ENCODE measurements at places on chromosomes 4 and X. TPM values are rescaled to one million over a fixed set of nuclear protein-coding genes. Genes with fewer than 3 reads are reported as not detected.

GRCh38 chrX:119407681-119408080, 8.5 kb downstream of the SLC25A43 start:
- no peaks in the 10 kb centered on the region for H3K36me3 ChIP-seq
- H3K4me3 ChIP-seq: no peak overlapping the region
- no peak for DNase-seq

GRCh38 chr4:125346616-125347015, 31.9 kb downstream of the FAT4 start:
- H3K27ac ChIP-seq: no peak overlapping the region
- H3K4me1 ChIP-seq: no peaks in the 10 kb centered on the region
- no peak for DNase-seq
- H3K4me3 ChIP-seq: no peak overlapping the region

- H3K36me3 ChIP-seq: no peaks in the 10 kb centered on the region
- peaks cover 4% of the 10 kb centered on the region for H3K4me1 ChIP-seq
- no peak overlapping the region for H3K4me3 ChIP-seq
These were observed 799.6 kb upstream of the DIAPH2 start for GRCh38 chrX:95885074-95885473.

DNA sequence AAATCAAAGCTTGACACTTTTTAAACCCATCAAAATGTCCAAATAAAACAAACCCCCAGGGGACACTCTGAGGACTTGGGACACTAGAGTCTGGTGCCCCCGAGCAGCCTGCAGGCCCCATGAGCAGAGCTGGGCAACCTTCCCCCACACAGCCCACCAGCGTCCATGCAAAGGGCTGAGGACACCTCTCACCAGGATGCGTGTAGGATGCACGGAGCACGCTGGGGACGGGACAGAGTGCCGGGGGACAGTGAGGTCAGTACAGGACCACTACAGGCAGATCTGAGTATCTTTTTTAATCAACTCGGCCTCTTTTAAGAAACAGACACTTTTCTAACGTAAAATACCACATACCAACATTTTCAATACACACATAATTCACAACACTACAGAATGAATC, 6.9 kb downstream of the GAK start:
- no peaks in the 10 kb centered on the region for H3K36me3 ChIP-seq
- no peaks in the 10 kb centered on the region for H3K4me1 ChIP-seq
- no peak for DNase-seq

DNA sequence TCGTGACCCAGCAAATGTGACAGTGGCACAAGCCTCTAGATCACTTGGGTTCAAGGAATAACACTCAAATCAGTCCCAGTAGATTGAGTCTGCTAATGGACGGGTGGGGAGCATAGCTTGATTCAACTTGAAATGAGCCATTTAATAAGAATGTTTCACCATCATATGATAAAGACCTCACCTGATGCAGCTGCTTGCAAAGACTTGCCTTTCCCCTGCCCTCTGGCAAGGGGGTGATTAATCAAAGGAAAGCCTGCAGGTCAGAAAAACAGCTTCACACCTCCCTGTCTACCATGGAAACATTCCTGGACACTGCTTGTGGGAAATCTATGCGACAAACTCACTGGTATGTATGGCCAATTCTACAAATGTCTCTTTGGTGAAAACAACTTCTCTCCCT, 54.5 kb downstream of the CD99L2 start:
- H3K36me3 ChIP-seq: no peaks in the 10 kb centered on the region
- no peaks in the 10 kb centered on the region for H3K4me1 ChIP-seq
- no peak overlapping the region for H3K4me3 ChIP-seq
- no peak for DNase-seq
- no peaks in the 10 kb centered on the region for H3K27me3 ChIP-seq
- H3K27ac ChIP-seq: no peak overlapping the region

- H3K27ac ChIP-seq: no peak overlapping the region
- H3K27me3 ChIP-seq: no peaks in the 10 kb centered on the region
- no peak overlapping the region for H3K4me3 ChIP-seq
- no peaks in the 10 kb centered on the region for H3K36me3 ChIP-seq
These were observed 138.7 kb downstream of the PDGFC start for GRCh38 chr4:156832886-156833285.

- DNase-seq: peak; percentile 36
- peaks cover 1% of the 10 kb centered on the region for H3K4me1 ChIP-seq
- no peak overlapping the region for H3K27ac ChIP-seq
- no peak overlapping the region for H3K4me3 ChIP-seq
These were observed 29.9 kb downstream of the TBL1X start for GRCh38 chrX:9494771-9495170.

- no peak overlapping the region for H3K4me3 ChIP-seq
- no peaks in the 10 kb centered on the region for H3K27me3 ChIP-seq
- no peaks in the 10 kb centered on the region for H3K36me3 ChIP-seq
- DNase-seq: no peak
- H3K4me1 ChIP-seq: no peaks in the 10 kb centered on the region
- no peak overlapping the region for H3K27ac ChIP-seq
These were observed 667.5 kb downstream of the GRXCR1 start for GRCh38 chr4:43560047-43560446.

GRCh38 chr4:129098531-129099001, 2.6 kb downstream of the C4orf33 start:
- no peak overlapping the region for H3K27ac ChIP-seq
- DNase-seq: no peak
- H3K27me3 ChIP-seq: no peaks in the 10 kb centered on the region
- H3K36me3 ChIP-seq: no peaks in the 10 kb centered on the region
- H3K4me1 ChIP-seq: no peaks in the 10 kb centered on the region

DNA sequence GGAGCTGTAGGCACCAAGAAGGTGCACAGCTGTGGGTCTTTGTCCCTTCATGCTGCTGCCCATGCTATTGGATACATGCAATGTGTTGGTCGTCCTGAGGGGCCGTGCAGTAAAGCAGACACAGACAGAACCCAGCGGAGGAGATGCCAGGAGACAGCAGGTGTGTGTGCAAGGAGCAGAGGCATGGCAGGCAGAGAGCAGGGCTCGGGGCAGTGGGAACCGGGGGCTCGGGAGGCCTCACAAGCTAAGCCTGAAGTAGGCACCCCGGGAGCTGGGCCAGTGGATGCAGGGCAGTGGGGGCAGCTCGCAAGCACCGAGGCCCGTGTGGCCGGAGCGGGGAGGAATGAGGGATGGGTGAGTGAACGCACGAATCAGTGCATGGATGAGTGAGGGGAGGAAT, 13.2 kb downstream of the HTRA3 start:
- H3K36me3 ChIP-seq: no peaks in the 10 kb centered on the region
- H3K4me3 ChIP-seq: no peak overlapping the region
- peaks cover 20% of the 10 kb centered on the region for H3K4me1 ChIP-seq
- no peaks in the 10 kb centered on the region for H3K27me3 ChIP-seq
- no peak for DNase-seq

DNA sequence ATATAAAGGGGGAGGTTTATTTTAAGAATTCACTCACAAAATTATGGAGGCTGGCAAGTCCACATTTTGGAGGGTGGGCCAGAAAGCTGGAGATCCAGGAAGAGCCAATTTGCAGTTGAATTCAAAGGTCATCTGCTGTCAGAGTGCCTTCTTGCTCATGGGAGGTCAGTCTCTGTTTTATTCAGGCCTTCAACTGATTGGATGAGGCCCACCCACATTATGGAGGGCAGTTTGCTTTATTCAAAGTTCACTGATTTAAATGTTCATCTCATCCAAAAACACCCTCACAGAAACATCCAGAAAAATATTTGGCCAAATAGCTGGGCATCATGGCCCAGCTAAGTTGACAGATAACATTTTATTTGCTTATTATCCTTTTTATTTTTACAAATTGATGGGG, 59.5 kb downstream of the SEPSECS start:
- no peaks in the 10 kb centered on the region for H3K36me3 ChIP-seq
- peaks cover 11% of the 10 kb centered on the region for H3K4me1 ChIP-seq
- no peak for DNase-seq
- H3K27me3 ChIP-seq: no peaks in the 10 kb centered on the region
- H3K27ac ChIP-seq: no peak overlapping the region
- H3K4me3 ChIP-seq: no peak overlapping the region

DNA sequence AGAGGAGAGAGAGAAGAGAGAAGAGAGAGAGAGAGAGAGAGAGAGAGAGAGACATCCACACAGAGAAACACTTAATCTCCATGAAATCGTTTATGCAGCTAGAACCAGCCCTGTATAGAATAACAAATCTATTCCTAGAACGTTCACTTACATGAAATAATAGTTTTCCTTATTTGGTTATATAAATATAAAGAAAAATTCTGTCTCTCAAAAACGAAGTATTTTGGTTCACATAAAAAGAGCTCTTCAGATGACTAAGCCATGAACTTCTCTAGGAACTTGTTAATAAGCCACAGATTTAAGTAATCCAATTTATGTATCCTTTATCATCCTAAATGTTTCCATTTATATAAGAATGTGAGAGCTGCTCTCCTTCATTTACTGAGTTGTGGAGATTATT, 1315.1 kb upstream of the PCDH7 start:
- no peaks in the 10 kb centered on the region for H3K4me1 ChIP-seq
- no peaks in the 10 kb centered on the region for H3K36me3 ChIP-seq
- DNase-seq: no peak
- no peak overlapping the region for H3K4me3 ChIP-seq

- no peaks in the 10 kb centered on the region for H3K36me3 ChIP-seq
- no peak for DNase-seq
- H3K4me3 ChIP-seq: no peak overlapping the region
- H3K27ac ChIP-seq: no peak overlapping the region
- no peaks in the 10 kb centered on the region for H3K4me1 ChIP-seq
- no peaks in the 10 kb centered on the region for H3K27me3 ChIP-seq
These were observed 28.2 kb upstream of the CHRNA9 start for GRCh38 chr4:40306976-40307375.

- H3K4me1 ChIP-seq: no peaks in the 10 kb centered on the region
- H3K4me3 ChIP-seq: no peak overlapping the region
- H3K27ac ChIP-seq: no peak overlapping the region
- no peaks in the 10 kb centered on the region for H3K27me3 ChIP-seq
- H3K36me3 ChIP-seq: no peaks in the 10 kb centered on the region
These were observed 52.2 kb downstream of the ANK2 start for GRCh38 chr4:113101669-113102068.

- H3K36me3 ChIP-seq: no peaks in the 10 kb centered on the region
- DNase-seq: no peak
- H3K27me3 ChIP-seq: no peaks in the 10 kb centered on the region
- H3K27ac ChIP-seq: no peak overlapping the region
These were observed 50.3 kb downstream of the SH3RF1 start for GRCh38 chr4:169220447-169220846.

- H3K36me3 ChIP-seq: no peaks in the 10 kb centered on the region
- no peak overlapping the region for H3K4me3 ChIP-seq
- H3K4me1 ChIP-seq: peaks cover 27% of the 10 kb centered on the region
- DNase-seq: no peak
- no peak overlapping the region for H3K27ac ChIP-seq
These were observed 50.6 kb downstream of the SYNPO2 start for GRCh38 chr4:118939169-118939783.

DNA sequence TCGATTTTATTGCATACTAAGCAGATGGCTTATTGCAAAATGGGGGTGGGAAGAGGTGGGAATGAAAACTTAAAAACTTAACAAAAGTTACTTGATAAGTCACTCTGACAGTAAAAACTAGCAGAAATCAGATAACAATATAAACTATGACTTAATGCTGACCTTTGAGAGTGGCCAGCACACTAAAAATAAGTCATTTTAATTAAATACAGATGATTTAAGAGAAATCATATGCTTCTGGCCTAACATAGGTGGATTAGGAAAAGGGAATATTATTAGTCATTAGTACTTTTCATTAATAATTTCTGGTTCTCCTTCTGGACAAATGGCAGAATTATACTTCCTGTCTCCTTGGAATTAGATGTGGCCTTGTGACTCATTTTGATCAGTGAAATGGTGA, 756.7 kb downstream of the PCDH19 start:
- H3K36me3 ChIP-seq: no peaks in the 10 kb centered on the region
- no peak overlapping the region for H3K4me3 ChIP-seq

GRCh38 chrX:45850197-45850774, 649.6 kb upstream of the DIPK2B start:
- H3K27ac ChIP-seq: no peak overlapping the region
- no peaks in the 10 kb centered on the region for H3K36me3 ChIP-seq
- H3K4me1 ChIP-seq: no peaks in the 10 kb centered on the region
- peak overlapping the region; percentile 46 for H3K4me3 ChIP-seq

DNA sequence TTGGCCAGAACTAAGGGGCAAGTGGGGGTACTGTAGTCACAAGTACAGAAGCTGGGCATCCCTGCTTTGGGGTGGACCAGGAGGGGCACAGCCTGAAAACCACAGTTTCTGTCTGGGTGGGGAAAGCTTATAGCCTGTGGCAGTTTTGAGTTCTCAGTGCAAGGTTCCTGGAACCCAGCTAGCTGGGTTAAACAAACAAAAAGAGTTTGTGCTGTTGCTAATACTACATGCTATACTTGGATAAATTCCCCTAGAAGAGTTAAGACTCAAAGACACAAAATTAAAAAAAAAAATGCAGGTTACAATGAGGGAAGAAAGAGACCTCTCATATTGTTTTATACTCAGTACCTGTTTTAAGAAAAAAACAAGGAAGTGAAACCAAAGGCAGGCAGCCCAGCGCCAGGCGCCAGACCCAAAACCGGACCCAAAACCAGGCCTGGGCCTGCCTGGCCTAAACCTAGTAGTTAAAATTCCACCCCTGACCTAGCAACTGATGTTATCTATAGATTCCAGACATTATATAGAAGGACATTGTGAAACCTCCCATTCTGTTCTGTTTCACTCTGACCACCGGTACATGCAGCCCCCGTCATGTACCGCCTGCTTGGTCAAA, 50.8 kb downstream of the SLC2A9 start:
- no peak overlapping the region for H3K4me3 ChIP-seq
- no peak for DNase-seq
- no peaks in the 10 kb centered on the region for H3K4me1 ChIP-seq

- no peak for DNase-seq
- H3K27me3 ChIP-seq: no peaks in the 10 kb centered on the region
- H3K4me3 ChIP-seq: no peak overlapping the region
- no peak overlapping the region for H3K27ac ChIP-seq
- H3K36me3 ChIP-seq: no peaks in the 10 kb centered on the region
These were observed 270.3 kb upstream of the HS3ST1 start for GRCh38 chr4:11698846-11699590.

DNA sequence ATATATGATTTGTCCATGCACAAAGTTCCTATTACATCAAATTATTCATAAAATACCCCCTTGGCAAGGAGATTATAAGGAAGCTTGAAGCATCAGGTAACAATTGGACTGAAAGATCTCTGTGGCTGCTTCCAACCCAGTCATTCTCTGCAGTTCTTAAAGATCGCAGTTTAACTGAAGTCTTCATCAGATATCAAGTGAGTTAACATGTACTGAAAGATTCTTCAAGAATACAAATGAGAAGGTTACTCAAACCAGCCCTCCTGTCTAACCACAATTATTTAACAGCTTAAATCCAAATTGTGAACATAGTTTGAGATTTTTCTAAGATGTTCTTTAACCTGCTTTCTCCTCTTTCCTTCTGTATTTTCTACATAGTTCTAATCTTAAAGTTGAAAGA, 56.1 kb downstream of the SLC10A7 start:
- no peaks in the 10 kb centered on the region for H3K36me3 ChIP-seq
- no peak for DNase-seq
- no peak overlapping the region for H3K27ac ChIP-seq
- no peak overlapping the region for H3K4me3 ChIP-seq
- no peaks in the 10 kb centered on the region for H3K4me1 ChIP-seq

Gene FAM50A
- total RNA-seq: 29.3 TPM

Gene S100G
- total RNA-seq: not detected

Gene ATOH1
- not detected for total RNA-seq

Gene SMIM31
- not detected for total RNA-seq

Gene CLDN34
- 0.56 TPM for total RNA-seq

Gene DCAF8L2
- total RNA-seq: not detected

Gene PDCL2
- not detected for total RNA-seq

Gene DUSP9
- 3.7 TPM for total RNA-seq

Gene ASB5
- total RNA-seq: not detected

Gene NHSL2
- 9.2 TPM for total RNA-seq

Gene SORBS2
- 17.4 TPM for total RNA-seq

Gene FAM47B
- total RNA-seq: not detected

All from ovary (tissue), 10 donors.